Kidney epithelial cell (primary cell): ENCODE measurements at places on chromosomes 12 and 14.
A peak's percentile ranks its signal among the peaks of the same experiment; 100 is the strongest.

DNA sequence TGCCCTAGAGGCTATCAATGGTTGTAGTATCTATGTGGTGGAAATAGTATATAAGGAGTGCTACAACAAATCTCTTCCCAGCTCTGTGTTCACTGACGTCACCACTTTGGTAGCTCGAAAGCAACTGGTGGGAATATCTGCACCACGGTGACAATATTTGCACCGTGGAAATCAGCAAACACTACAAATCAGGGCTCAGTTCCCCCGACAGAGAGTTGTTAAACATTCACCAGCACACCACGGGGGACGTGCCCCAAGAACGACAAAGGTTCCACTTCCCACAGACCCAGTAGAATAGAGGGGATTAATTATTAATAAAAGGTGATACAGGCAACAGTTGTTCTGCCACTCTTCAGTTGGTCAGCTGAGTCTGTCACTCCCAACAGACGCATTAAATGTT is 98.4 kb downstream of the CCDC60 start:
- no peak for DNase-seq

GRCh38 chr14:51616724-51617409 is 34.8 kb upstream of the FRMD6 start:
- DNase-seq, result peak; percentile 90

DNA sequence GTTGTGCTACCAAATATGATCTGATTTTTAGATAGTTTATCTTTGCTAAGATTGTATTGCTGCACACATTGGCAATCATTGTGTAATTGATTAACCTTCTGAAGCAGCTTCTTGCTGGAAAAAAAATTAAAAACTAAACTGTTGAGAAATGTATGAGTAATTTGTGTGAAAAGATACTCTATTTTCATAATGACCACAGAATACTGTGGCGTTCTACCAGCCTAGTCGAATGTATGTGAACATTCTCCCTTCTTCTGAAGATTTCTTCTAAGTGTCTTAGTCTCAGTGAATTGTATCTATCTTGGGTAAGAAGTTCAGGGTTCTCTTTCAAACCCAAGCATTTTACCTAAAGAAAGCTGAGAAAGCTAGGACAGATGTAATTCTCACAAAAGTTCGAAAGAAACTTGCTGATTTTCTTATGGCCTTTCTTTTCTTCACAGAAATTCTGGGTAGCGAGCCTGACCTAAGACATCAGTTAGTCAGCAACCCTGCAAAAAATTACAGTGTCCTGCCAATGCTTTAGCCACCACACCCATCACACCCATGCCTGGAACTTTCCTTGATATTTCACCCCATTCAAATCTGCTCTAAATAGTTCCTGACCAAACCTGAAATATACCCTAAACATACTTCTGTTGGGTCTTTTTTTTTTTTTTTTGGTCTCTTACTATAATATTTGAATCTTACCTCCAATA is 27.1 kb upstream of the C12orf71 start:
- DNase-seq, result no peak

- DNase-seq, result no peak
These were observed 207.3 kb downstream of the LRIG3 start for GRCh38 chr12:58712976-58713375.

DNA sequence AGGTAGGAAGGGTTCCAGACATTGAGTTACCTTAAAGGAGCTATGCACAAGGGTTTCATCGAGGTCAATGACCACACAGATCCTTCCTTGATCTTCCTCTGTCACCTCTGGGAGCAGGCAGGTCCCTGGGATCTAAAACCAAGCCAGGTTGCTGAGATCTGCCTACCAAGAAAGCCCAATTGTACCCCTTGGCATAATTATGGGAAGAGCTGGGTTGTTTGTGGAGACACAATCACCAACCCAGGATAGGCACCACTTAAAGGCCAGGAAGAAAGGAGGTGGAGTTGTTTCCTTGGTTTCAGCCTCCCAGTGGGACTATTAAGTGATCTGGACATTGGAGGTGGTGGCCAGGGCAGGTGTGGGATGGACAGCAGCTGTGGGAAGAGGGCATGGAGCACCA is 8.4 kb upstream of the AVIL start:
- no peak for DNase-seq

DNA sequence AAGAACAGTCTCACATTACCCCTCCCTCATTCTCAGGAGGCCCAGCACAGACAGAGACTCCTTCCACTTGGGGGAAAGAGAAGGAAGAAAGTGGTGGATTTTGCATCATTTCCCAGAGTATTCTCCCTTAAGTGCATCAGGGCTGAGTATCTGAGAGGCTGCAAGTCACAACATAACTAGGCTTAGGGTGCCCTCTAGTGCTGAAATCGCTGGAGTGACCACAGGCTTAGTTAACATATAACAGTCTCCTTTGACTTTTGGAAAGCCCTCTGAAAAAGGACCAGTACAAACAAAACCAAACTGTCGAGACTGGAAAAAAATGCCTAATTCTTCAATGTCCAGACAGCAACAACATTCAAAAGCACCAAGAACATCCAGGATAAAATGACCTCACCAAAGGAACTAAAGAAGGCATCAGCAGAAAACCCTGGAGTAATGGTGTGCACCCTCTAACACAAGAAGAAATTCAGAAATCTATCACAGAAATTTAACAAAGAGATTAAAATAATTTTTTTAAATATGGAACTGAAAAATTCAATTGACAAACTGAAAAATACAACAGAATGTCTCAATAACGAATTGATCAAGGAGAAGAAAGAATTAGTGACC is 412.3 kb downstream of the RPS29 start:
- DNase-seq, result peak; percentile 19

GRCh38 chr14:56310643-56311042 is 192.4 kb downstream of the PELI2 start:
- no peak for DNase-seq

GRCh38 chr12:97595426-97595831 is 132.8 kb downstream of the RMST start:
- DNase-seq, result no peak

- no peak for DNase-seq
These were observed 21.2 kb downstream of the DEGS2 start for GRCh38 chr14:100138082-100138787.

DNA sequence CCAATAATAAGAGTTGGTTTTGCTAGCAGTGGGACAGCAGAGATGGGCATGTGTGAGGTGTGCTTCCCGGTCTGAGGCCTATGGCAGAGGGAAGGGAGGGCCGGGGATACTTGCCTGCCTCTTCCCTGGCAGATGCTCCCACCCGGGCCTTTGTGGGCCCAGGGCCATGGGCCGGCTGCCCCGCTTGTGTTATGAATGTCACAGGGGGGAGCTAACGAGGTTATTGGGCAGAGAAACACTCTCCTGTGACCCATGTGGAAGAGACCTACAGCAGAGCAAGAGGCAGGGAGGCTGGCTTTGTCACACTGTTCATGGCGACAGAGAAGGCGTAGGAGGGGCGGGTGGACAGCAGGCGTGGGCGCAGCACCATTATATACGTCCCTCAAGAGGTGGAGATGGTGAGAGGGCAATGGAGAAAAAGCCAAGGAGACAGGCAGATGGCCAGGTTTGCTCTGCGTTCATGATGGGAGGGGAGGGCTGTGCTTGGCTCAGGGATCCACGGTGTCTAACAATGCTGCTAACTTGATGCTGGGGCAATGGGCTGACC is 13.3 kb downstream of the CCND2 start:
- DNase-seq, result no peak

DNA sequence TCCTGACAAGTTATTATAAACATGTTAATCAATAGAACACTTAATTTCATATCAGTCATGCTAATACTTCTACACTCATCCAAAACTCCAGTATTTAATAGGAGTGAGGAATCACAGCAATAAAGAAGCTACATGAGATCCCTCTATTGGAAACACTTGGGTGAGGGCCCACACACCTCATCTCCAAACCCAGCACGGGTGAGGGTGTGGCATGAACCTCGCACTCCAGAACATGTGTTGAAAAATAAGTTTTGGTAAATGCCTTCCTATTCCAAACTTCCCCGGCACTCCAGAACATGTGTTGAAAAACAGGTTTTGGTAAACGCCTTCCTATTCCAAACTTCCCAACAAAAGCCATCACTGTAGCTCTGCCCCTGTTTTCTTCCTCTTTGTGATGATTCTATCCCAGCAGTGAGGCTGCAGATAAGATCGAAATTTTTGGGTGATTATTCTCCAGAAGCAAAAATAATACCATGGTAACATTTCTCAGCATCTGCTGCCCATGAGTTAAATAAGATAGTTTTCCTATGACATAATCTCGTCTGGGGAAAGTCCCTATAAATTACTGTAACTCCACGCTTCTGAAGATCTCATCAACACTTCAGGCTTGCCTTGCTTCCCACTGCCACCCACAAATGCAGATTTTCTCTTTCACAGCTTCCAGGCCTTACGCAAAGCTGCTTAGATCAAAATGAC is 24.4 kb upstream of the PTPRB start:
- peak; percentile 71 for DNase-seq

DNA sequence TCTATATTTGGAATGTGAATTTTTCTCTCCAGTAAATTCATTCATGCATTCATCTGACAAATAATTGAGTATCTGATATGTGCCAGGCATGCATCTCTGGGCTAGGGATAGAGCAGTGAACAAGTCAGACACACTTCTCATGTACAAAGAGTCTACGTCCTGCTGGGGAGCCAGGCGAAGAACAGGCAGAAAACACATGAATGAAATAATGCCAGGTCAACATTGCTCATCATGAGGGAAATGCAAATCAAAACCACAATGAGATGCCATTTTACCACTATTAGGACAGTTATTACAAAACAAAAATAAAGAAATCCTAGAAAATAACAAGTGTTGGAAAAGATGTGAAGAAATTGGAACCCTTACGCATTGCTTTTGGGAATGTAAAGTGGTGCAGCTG is 90.3 kb downstream of the PAX9 start:
- DNase-seq, result no peak

GRCh38 chr12:54497883-54498282 is 331 bp downstream of the NCKAP1L start:
- DNase-seq, result no peak

DNA sequence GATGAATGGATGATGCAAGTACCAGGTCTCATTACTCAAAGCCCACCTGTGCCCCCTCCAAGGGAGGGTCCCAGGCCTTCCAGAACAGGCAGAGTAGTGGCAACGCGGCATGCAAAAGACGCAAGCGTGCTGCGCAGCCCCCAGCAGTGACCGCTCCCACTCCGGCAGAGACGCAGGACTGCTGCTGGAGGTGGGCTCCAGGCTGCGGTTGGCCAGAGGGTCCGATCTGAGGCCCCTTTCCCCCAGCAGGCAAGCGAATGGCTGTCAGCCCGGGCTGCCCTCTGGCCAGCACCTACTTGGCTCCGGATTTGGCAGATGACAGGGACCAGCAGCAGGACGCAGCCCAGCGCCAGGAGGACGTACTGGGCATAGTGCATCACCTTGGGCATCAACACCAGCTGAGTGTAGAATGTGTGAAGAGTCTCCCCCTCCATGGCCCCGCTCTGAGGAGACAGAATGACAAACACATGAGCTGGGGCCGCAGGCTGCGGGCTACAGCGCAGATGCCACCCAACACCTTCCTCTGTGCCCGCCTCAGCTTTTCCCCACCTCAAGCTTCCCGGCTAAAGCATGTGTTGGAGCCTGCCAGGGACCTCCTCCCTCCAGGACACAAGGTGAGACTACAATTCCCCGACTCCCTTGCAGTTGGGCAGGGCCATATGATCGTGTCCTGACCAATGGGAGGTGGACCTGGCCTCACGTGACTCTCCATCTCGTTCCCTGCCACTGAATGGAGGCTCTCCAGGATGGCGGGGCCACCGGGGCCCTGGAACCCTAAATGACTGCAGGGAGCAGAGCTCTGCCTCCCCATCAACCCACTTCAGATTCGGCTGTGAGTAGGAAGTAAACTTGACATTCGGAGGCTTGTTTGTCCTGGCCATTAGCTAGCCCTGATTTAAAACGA is 77.4 kb downstream of the SCARB1 start:
- DNase-seq, result no peak

DNA sequence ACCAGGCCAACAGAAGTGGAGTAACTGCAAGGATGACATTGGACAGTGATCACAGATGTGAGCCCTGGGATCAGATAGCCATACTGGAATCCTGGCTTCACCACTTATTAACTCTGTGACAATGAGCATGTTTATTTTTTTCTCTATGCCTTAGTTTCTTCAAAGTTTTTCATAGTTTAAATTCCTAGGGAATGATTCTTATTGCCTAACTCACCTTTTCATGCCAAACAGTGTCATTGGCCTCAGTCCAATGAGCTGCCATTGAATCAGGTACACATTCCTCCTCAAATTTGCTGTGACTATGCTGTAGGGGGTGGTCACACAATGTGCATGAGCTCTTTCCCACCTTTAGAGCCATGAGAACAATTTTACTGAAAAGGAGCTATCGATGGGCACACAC is 342.3 kb downstream of the SYT1 start:
- DNase-seq, result peak; percentile 26
